ENCODE measurements at places on chromosomes 11 and 22.

GRCh38 chr11:35040221-35040942, 98.6 kb upstream of the CD44 start:
- no peak for DNase-seq

DNA sequence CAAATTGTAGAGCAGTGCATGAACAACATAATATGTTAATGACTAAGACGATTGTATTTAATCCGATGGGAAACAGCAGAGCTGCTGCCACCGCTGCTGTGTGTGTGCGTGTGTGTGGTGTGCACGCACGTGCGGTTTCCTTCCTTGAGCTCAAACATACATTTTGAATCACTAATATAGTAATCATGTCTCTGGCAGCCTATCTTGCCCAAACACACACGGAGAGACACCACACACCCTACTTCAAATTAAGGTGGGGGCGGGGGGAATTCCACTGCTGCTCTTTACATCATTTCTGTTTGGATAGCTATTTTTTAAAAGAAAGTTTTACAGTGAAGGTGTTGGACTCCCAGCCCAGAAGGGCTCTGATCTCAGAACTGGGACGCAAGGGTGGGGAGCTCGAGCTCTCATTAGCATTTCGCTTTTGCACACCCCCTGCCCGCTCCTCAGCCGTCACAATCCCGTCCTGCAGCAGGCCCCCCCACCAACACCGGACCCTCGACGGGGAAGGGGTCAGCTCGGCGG, 651 bp upstream of the FAM83F start:
- DNase-seq, result no peak

- no peak for DNase-seq
Observed at GRCh38 chr11:74321487-74322188, 10.2 kb upstream of the P4HA3 start.

DNA sequence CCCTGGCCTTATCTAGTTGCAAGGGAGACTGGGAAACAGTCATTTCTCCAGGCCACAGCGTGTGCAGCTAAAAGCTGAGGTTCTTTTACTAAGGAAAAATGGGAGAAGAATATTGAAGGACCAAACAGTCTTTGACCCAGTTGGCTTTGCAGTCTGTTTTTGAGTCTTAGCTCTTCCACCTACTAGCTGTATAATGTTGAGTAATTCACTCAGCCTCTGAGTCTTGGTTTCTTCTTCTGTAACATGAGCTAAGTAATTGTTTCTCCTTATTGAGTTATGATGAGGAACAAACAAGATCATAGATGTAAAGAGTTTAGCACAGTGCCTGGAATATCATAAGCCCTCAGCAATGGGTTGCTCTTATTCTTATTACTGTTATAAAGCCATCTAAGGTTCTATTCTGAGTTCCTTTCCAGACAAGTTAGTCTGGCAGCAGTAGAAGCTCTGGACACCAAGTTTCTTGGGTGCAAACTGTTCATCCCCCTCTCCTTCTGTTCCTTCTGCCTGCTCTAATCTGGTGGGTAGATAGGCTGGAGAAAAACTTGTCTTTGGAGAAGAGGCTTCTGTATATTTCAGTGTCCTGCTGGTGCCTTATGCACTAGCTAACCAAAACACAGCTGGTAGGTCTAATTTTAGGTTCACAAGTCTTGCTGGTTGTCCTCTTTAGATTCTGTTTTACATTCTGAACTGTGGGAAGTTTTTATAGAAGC, 13.5 kb downstream of the TRIM44 start:
- no peak for DNase-seq

GRCh38 chr11:65593518-65594414, 1.8 kb downstream of the KCNK7 start:
- peak; percentile 73 for DNase-seq

DNA sequence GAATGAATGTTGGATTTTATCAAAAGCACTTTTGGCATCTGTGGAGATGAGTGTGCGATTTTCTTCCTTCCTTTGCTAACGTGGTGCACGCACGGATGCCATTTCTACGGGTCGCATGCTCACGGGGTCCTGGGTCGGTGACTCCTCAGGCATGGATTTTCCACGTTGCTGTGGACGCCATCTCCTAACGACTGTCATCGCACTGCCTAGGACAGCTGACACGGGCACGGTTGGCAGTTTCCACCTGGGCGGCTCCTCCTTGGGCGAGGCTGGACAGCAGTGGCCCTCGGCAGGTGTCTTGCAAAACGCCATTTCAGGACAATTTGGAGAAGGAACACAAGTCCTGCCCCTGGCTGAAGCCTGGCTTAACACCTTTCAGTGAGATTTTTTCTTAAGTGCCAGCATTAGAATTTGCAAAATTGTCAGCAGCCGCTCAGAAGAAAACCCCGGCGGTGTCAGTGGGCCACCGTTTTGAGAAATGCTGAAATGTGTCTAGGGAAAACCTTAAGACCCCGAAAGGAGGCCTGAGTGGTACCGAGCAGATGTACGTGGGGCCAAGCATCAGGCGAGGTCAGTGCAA, 34.7 kb upstream of the TOLLIP start:
- peak; percentile 38 for DNase-seq

DNA sequence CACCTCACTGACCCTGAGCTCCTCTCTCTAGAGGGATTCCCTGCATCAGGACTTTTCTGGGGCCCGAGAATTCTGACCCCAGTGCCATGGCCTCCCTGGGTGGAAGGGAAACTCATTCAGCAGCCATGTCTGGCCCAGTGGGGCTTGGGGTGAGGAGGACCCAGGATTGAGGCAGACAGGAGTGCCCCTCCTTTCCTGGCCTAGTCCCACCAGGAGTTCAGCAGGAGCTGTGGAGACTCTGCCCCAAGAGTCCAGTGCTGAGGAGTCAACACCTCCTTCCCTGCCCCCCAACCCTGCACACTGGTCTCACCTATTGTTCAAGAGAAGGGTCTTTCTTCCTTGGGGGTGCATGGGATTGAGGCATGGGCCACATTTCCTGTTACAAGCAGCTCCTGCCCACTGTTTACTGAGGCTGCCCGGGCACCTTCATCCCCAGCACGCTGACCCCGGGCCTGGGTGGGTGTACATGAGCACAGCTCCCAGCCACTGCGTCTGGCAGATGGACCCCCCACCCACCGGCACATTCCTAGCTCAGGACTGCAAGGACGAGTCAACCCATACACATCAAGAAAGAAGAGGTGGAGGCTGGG, 33.9 kb downstream of the ALX4 start:
- DNase-seq, result no peak

DNA sequence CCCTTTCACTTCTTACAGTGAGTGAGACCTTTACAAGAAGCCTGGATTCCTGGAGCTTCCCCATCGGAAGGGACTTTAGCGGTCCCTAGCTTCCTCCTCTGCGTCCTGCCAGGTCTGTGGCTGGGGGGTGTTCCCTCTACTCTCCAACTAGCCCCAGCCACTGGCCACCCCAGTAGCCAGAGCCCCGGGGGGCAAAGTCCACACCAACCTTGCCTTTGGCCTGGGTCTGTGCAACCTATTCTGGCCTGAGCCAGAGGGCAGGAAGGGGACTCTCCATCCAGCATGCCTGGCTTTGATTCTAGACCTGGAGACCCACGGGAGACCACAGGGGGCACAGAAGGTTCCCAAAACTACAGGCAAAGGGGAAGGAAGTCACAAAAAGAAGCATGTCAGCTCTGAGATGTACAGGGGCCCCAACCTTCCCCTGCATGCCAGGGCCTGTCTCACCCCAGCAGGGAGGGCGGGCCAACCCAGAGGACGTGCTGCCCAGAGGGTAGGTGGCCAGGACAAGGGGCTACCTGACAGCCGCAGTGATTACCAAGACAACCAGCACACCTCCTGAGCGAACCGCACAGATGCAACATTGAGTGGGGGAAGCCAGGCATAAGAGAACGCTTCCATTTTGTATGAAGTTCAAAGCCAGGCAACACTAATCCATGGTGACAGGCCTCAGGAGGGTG, 52.4 kb downstream of the DSCAML1 start:
- DNase-seq, result no peak

GRCh38 chr11:12361682-12362081, 15.7 kb upstream of the PARVA start:
- no peak for DNase-seq

DNA sequence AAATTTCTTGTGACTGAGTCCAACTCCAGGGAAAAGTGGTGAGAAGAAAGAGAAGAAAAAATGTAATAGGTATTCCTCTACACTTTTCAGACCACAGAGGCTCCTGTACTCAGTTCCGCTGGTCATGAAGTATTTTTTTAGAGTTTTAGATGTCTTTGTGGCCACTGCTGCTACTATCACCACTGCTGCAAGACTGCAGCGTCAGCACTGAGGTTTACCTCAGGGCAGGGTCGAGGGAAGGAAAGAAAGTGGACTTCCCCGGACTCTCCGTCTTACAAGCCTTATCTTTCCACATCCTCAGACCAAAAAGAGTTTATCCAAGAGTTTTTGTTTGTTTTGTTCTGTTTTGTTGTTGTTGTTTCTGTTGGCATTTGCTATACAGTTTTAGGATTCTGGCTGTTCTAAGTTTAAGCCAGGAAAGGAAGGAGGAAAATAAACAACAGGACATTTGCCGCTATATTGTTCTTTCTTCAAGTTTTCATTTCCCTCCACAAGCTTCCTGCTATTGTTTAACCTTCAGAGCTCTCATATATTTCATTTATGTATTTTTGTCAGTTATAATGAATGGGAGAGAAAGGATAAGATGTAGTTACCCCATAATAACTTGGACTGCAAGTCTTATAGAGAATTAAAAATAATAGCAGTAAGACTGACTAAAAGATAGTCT, 919.3 kb downstream of the NTM start:
- no peak for DNase-seq

DNA sequence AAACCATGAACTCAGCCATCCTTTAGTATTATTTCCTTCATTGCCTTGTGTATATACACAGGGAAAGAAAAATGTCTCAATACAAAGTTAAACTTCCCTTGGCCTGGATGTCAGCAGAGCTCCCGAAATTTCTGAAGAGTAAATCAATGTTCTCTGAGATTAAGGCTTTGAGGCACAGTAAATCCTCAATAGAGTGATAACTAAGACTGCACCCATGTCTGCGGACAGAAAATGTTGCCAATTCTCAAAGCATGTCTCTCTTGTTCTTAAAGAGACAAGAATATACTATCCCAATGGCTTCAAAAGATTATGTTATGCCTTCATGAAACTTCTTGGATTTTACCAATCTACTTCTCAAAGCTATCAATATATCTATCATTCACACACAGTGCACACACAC, 1196.7 kb upstream of the TENM4 start:
- no peak for DNase-seq

GRCh38 chr11:130673698-130674097, 225.3 kb downstream of the ADAMTS15 start:
- DNase-seq, result no peak

DNA sequence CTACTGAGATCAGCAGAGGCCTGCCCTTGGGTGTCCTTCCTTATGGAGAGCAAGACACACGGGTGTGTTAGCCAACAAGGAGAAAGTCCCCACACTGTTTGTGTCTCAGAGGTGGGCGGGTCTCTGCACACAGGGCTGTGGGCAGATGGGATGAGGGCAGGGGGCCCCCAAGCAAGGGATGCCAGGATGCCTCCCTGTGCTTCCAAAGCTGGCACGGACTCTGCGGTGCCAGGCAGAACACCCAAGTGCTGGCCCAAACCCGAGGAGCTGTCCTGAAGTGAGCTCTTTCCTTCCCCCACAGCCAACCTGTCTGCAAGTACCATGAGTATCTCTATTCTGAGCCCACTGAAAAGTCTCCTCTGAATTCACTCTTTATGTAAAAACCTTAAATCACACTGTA, 273.3 kb downstream of the CTTN start:
- no peak for DNase-seq

GRCh38 chr11:103872748-103873147, 163.7 kb upstream of the DDI1 start:
- no peak for DNase-seq

- no peak for DNase-seq
Observed at GRCh38 chr22:40753114-40753513, 66.0 kb downstream of the SLC25A17 start.

- no peak for DNase-seq
Observed at GRCh38 chr11:44945666-44946065, 5.0 kb downstream of the TP53I11 start.

GRCh38 chr22:35662914-35663313, 14.7 kb downstream of the APOL6 start:
- DNase-seq, result no peak

- DNase-seq, result no peak
Observed at GRCh38 chr11:89583580-89583979, 92.4 kb upstream of the NOX4 start.

- DNase-seq, result peak; percentile 88
Observed at GRCh38 chr11:116791002-116791812, 472 bp downstream of the APOA5 start.

DNA sequence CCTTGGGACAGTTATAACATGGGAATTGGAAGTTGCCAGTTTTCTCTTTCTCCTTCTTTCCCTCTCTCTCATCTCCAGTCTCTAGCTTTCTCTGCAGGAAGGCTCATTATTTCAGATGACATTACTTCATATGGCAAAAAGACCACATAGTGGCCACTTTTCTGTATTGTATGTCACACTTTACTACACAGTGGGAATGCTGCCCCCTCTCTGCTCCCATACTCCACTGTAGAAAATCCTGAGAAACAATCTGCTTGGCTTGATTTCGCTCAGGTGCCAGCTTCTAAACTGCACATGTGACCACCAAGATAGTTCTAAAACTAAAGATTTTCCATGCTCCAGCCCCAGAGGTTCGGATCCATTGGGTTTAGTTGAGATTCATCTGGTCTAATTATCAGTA, 860.7 kb upstream of the CCDC90B start:
- no peak for DNase-seq

DNA sequence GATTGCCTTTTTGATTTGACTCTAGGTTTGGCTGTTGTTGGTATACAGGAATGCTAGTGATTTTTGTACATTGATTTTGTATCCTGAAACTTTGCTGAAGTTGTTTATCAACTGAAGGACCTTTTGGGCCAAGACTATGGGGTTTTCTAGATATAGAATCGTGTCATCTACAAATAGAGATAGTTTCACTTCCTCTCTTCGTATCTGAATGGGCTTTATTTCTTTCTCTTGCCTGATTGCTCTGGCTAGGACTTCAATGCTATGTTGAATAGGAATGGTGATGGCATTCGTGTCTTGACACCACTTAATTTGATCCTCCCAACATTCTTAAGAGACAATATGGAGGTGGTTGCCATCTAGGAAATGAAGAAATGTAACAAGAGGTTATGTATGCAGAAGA, 388.1 kb upstream of the API5 start:
- DNase-seq, result no peak

DNA sequence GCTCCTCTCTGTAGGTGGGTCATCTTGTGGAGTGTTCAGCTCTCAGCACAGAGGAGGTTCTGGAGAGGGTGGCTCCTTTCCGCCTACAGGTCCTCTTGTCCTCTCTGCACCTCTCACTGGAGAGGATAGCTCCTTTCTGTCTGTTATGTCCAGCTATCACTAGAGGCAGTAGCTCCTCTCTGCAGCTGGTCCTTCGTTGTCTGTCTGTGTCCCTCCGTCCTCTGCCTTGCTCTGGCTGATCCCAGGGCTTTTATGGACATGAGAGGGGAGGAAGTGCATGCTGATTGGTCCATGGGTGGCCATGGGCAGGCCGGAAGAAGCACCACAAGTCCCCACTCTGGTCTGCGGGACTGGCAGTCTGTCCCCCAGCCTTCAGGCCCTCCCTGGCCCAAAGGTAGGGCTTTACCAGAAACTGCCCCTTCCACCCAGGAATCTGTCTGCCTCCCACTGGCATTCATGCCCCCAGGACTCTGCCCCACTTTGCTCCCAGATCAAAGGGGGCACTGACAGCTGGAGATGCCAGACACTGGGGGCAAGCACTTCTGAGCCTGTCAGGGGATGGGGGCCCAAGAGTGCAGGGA, 38.6 kb upstream of the CALCB start:
- DNase-seq, result no peak

GRCh38 chr11:126417091-126417862, 61.8 kb downstream of the ST3GAL4 start:
- DNase-seq, result no peak
